ENCODE measurements at places on chromosomes 7 and 10.

DNA sequence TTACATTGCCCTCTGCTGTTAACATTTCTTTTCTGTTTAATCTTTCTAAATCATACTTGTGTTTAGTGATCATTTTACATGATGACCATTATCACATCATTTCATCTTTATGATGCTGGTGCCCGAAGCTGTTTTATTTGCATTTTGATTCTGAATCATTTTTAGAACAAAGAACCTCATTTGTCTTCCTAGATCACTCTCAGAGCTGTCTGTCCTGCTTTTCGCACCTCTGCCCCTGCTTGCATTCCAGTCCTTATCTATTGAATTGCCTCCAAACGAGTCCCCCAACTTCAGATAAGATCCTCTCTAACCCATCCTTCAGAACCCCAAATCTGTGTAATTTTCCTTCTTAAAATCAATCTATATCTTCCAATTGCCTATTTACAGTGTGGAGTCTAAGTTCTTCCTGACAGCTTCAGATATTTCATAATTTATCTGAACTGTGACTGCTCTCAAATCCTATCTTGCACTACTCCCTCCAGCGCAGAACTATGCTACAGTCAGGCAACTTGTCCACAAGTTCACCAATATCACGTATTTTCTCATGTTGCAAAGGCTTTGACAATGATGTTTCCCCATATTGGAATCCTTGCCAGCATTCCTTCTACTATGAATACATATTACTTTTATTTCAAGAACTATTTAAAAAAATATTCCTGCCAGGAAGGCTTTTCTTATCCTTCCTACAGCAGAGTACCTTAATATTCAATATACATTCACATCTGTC is 346.5 kb upstream of the CACNA2D1 start:
- no peak for DNase-seq

DNA sequence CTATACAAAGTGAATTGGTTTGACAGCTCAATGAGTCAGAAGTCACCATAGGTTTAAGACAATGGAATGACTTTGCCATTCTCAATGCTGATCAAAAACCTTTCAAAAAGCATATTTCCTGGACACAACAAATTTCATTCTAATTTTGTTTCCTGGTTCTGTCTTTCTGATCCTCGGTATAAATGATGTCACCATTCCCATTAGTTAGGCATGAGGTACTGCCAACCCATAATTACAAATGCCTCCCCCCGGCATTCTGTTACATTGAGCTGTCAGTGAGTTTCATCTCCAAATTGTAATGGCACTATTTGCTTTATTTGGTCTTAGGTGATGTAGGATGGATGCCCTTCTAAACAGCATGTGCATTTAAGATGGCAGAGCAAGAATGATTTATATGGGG is 81.7 kb upstream of the NFE2L3 start:
- no peak for DNase-seq

DNA sequence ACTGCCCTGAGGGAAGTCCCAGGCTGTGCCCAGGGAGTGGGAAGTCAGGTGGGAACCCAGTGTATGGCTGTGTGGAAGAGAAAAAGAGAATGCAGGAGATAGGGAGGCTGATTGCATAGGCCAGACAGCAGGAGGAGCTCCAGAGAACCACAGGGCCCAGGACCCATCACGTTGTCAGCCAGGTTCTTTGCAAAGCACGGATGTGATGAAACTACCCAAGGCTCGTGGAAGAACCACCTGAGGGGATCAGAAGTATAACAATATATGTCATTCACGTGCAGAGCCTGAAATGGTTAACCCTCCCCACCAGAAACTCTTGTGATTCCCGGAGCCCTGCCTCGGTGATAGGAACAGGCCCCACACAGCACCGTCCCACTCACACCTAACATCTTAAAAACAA is 83.6 kb downstream of the LARP4B start:
- no peak for DNase-seq

DNA sequence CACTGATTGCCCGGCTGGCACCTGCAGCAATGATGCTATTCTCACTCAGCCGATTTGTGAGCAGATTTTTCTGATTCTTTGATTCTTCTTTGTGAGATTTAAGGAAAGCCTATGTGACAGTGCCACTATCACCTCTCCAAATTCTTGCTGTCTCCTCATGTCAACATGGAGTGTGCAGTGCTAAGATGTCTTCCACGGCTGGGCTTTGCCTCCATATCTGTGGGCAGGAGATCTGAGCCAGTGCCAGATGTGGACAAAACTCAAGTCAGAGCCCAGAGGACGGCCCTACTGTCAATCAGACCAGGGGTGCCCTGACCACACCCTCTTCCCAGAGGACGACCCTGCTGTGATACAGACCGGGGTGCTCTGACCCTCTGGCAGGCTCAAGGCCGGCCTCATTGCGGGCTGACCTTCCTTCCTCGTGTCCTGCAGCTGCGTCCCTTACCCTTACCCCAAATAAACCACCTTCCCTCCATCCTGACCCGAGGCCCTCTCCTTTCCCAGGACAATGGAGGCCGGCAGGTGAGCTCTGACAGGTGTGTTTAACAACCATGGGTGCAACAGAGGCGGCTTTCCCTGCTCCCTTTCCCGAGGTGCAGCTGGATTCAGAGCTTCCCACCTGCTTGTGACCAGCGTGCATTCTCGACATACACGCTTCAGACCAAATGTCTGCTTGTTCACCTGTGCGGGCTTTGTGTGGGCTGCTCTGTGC is 221.4 kb downstream of the ADARB2 start:
- DNase-seq = no peak

DNA sequence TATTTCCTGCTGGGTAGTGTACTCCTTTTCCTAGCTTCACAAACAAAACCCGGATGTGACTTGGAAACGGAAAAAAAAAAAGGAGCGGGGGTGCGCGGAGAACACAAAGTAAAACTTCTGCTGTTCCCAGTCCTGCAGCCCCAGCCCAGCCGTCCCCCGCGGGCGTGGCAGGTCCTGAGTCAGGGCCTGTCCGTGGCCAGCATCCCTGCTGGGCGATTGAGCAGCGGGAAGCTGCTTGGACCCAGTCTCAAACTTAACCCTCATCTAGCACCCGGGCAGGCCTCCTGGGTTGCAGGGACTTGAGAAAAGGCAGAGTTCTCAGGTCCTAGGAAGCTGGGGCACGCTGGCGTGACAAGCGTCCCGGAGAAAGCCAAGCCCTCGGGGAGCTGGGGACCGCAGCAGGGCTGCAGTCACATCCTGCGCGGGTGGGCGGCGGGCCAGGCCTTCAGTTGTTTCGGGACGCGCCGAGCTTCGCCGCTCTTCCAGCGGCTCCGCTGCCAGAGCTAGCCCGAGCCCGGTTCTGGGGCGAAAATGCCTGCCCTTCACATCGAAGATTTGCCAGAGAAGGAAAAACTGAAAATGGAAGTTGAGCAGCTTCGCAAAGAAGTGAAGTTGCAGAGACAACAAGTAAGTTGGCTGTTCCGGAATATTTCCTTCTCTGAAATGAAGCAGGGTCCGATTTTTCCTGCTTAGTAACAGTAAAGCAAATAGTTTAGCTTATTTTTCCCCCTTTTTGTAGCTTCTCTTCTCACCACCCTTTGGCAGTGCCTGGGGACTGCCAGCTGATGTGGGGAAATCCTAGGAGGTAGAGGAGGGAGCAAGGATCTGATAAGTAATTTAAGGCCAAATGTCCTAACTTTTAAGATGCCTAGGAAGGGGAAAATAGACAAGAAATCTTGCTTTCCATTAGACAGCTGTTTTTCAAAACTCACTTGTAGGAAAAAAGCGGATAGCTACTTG is at the start of gene GNG11:
TSS of gene GNG11 (plus strand) at position 129 of the 960 bp plus-strand sequence. CDS start at position 532, 403 bp downstream.
- peak; percentile 35 for DNase-seq

DNA sequence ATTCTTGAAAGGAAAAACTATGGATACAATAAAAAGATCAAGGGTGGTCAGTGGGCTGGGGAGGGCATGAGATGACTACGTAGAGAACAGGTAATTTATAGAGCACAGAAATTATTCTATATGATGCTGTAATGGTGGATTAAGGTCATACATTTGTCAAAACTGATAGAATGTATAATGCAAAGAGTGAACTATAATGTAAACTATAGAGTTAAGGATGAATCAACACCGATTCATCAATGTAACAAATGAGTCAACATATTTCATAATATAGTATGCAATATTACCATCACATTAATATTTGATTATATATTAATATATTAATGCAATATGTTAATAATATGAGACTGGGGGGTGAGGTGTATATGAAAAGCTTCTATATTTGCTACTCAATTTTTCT is 555.6 kb upstream of the POT1 start:
- no peak for DNase-seq

DNA sequence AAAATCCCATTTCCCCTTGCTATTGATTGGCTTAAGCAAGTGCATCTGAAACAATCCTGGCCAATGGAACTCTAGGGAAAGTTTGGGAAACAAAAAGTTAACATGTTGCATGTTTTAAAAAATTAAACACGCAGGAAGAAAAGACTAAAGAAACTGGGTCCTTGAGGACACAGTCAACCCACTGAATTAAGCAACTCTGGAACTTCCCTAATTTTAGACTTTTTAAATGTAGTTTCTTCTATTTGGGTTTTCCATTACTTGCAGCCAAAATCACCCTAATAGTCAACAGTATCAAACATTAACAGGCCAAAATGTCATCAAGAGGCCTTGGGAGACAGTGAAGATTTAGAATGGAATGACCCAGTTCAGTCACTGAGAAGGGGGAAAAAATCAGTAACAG is 40.6 kb downstream of the OSBPL3 start:
- no peak for DNase-seq

- no peak for DNase-seq
Measured at GRCh38 chr7:12995912-12996469, 308.6 kb downstream of the ARL4A start.

DNA sequence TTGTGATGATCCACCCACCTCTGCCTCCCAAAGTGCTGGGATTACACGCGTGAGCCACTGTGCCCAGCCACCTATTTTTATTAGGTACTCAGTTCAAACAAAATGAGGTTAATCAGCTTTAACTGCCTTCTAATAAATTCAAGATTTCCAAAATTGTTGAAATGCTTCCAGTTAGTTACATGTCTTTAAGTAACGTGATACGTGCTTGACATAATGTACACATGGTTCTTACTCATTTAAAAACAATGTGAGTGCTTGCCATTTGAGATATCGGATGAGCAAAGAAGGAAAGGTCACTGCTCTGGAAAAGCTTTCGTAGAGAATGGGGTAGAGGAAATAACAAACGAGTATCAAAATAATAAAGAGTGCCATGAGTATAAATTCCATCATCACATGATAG is 83.6 kb downstream of the KMT2E start:
- DNase-seq = peak; percentile 93

DNA sequence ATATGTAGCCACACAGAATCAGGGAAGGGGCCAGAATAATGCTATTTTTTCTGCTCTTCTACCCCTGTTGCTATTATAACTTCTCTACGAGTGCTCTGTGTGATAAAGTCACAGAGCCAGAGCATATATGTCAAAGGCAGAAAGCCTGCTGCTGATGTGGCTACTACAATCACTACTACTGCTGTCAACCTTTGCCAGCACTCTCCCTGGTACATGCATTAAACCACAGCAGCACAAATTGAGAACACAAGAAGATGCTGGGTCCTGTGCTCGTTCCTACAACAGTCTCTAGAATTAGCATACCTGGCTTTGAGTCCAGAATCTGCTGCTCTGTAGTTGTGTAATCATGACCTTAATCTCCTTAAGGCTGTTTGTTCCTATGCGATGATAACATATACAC is 108.6 kb downstream of the SEMA3A start:
- DNase-seq = no peak

GRCh38 chr10:78688230-78688900 is 380.4 kb upstream of the ZMIZ1 start:
- DNase-seq = no peak

DNA sequence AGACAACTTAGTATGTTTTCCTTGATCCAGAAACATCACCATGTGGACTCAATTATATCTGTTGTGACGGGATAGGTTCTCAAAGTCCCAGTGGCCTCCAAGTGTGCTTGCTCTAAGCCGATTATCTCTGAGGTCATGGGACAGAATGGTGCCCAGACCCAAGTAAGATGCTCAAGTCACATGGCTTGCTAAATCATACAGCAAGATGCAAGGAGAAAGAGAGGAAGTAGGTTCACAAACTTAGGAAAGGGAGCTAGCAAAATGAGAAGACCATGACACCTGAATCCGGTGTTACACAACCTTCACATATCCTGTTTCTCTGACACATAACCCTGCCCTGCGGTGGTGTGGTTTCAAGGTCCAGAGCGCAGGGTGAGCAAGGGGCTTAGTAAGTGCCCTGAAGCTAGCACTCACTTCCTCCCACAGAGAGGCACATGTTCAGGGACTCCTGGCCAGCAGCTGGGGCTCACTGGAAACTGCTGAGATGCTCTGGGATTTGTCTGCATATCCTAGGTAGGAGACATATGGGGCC is 590.9 kb upstream of the ANKRD30A start:
- DNase-seq = peak; percentile 3

GRCh38 chr10:17154116-17154515 is 24.5 kb upstream of the CUBN start:
- DNase-seq = no peak

GRCh38 chr10:97771913-97772823 is at the start of gene SFRP5:
Gene SFRP5, minus strand, starts transcription at chr10:97771999. Its CDS starts 166 bp downstream, at chr10:97771833.
- no peak for DNase-seq

GRCh38 chr7:22651036-22651435 is 76.0 kb upstream of the IL6 start:
- no peak for DNase-seq

- no peak for DNase-seq
Measured at GRCh38 chr7:953547-954327, 743 bp downstream of the ADAP1 start.

GRCh38 chr10:21946946-21947345 is 56.6 kb downstream of the DNAJC1 start:
- DNase-seq = no peak

GRCh38 chr10:97435211-97435610 is 9.2 kb downstream of the PGAM1 start:
- no peak for DNase-seq

DNA sequence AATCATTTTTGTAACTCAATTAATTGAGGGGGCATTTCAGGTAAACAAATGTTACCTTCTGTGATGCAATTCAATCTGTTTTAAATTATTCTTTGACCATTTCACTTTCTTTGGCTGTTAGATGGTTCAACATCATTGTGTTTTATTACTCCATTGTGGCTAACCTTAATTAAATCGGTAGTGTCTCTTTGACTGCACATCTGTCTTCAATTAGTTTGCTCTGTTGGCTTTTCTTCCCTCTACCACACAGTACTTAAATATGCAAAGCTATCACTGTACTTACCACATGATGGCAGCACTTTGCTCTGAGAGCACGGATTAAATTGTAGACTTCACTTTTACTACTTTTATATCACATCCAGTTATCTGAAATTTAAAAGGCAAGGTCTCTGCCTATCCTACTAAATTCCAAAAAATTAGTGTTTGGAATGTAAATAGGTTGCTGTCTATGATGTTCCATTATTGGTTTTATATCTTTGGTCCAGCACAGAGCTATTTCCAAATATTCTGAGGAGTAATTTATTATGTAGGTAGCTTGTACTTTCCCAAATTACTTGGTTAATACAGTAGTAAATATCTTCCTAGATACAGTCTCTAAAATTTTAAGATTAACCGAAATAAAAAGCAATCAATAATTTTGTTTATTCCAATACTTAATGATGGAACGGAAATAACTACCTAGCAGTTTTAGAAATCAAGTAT is 352.0 kb downstream of the PCLO start:
- DNase-seq = peak; percentile 67

- DNase-seq = no peak
Measured at GRCh38 chr7:45962861-45963260, 41.8 kb upstream of the IGFBP3 start.

GRCh38 chr10:104811166-104811565 is 170.1 kb downstream of the SORCS3 start:
- DNase-seq = no peak

Measured in COLO829 (cell line).